ENCODE measurements at places on chromosomes 12 and 14. TPM values are rescaled to one million over a fixed set of nuclear protein-coding genes. Genes with fewer than 3 reads are reported as not detected.

- H3K27ac ChIP-seq, result no peak overlapping the region
- no peaks in the 10 kb centered on the region for H3K4me1 ChIP-seq
- no peak overlapping the region for H3K4me3 ChIP-seq
- no peak for DNase-seq
- H3K27me3 ChIP-seq, result no peaks in the 10 kb centered on the region
- H3K36me3 ChIP-seq, result no peaks in the 10 kb centered on the region
Observed at GRCh38 chr12:131395971-131396573, 314.8 kb upstream of the SFSWAP start.

- no peaks in the 10 kb centered on the region for H3K36me3 ChIP-seq
- H3K27ac ChIP-seq, result no peak overlapping the region
- DNase-seq, result peak; percentile 62
- H3K4me1 ChIP-seq, result no peaks in the 10 kb centered on the region
Observed at GRCh38 chr12:131941987-131942341, 7.8 kb upstream of the EP400 start.

- no peak overlapping the region for H3K27ac ChIP-seq
- no peaks in the 10 kb centered on the region for H3K4me1 ChIP-seq
- no peak overlapping the region for H3K4me3 ChIP-seq
- no peak for DNase-seq
- H3K36me3 ChIP-seq, result no peaks in the 10 kb centered on the region
Observed at GRCh38 chr12:75699728-75700496, 188.5 kb upstream of the KRR1 start.

- H3K27me3 ChIP-seq, result no peaks in the 10 kb centered on the region
- DNase-seq, result no peak
- H3K27ac ChIP-seq, result no peak overlapping the region
- no peaks in the 10 kb centered on the region for H3K4me1 ChIP-seq
Observed at GRCh38 chr12:48019639-48020265, 15.5 kb upstream of the COL2A1 start.

Gene PPP2R5C
- total RNA-seq, result 175 TPM

- no peak overlapping the region for H3K27ac ChIP-seq
- H3K4me3 ChIP-seq, result no peak overlapping the region
- DNase-seq, result no peak
- no peaks in the 10 kb centered on the region for H3K4me1 ChIP-seq
- peaks cover 55% of the 10 kb centered on the region for H3K36me3 ChIP-seq
- no peaks in the 10 kb centered on the region for H3K27me3 ChIP-seq
Observed at GRCh38 chr12:58889557-58889956, 30.7 kb downstream of the LRIG3 start.
